SHP77 treated with DMSO at 0.1 percent for 48 hours (cell line): ENCODE measurements at places on chromosomes 6 and 20.

DNA sequence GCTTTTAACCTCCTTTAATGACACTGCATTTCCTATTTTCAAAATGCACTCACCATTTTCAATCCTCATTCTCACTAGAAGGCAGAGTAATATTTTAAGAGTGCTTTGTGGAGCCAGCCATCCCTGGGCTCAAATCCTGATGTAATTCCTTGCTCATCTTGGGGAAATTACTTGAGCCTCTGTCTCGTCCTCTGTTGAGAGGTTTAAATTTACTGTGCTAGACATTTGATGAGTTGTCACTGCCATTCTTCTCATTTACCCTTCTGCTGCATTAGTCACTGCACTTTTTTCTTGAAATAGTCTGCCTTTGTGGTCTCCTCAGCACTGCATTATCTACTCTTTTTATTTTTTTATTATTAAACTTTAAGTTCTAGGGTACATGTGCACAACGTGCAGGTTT lies 150.0 kb upstream of the HDDC2 start:
- no peak for DNase-seq

- no peak for DNase-seq
Measured at GRCh38 chr6:144232176-144232831, 52.8 kb upstream of the UTRN start.

GRCh38 chr6:134744301-134744700 lies 205.6 kb downstream of the ALDH8A1 start:
- no peak for DNase-seq

DNA sequence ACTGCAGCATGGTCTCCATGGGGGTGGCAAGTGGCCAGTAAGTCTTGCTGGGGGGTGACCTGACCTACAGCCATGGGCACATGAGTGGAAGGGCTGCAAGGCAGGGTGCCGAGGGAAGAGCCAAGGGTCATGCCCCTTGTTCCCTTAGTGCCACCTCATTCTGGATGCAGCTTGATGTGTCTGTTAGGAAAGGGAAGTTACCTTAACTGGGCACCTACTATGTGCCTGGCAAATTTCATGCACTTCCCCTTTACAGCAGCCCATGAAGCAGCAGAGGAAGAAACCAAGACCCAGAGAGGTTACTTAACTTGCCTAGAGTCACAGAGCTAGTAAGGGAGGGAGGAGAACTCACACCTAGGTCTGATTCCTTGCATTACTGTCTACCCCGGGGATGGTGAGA lies 174.0 kb downstream of the MRPL14 start:
- no peak for DNase-seq
